ENCODE measurements at places on chromosomes 1 and 21.

GRCh38 chr1:17745479-17745955, 9.6 kb upstream of the ACTL8 start:
- no peaks in the 10 kb centered on the region for H3K36me3 ChIP-seq
- peaks cover 17% of the 10 kb centered on the region for H3K27me3 ChIP-seq
- no peak overlapping the region for H3K27ac ChIP-seq
- DNase-seq = no peak

DNA sequence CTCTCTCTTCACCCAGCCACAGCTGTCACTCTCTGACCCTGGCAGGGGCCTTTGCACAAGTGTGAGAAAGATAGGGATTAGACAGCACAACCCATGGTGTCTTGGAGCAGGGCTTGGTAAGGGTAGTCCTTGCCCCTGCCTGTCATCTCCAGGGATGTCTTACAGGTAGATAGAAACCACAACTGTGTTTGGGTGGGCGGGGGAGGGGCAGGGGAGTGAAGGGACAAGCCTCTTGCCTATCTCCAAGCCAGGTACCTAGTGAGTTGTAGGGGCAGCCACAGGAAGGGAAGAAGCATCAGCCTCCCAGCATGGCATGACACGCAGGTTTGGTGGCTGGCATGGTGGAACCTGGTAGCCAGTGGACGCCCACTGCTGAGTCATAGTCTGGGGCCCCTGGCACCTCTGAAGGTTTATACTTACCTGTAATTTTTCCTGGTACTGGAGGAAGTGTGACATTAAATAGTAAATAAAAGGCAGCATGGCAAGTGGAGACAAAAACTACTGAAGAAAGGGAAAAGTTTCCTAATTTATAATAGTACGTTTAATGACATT, 97.5 kb downstream of the CLEC20A start:
- H3K4me3 ChIP-seq = no peak overlapping the region
- H3K27ac ChIP-seq = no peak overlapping the region
- H3K36me3 ChIP-seq = no peaks in the 10 kb centered on the region
- no peak for DNase-seq
- H3K27me3 ChIP-seq = no peaks in the 10 kb centered on the region

- H3K4me1 ChIP-seq = peaks cover 27% of the 10 kb centered on the region
- no peaks in the 10 kb centered on the region for H3K27me3 ChIP-seq
- no peak for DNase-seq
- H3K4me3 ChIP-seq = no peak overlapping the region
- no peaks in the 10 kb centered on the region for H3K36me3 ChIP-seq
These were observed 7.3 kb upstream of the AHCYL1 start for GRCh38 chr1:109977225-109977624.

GRCh38 chr1:54926970-54927369, 40.0 kb upstream of the DHCR24 start:
- no peaks in the 10 kb centered on the region for H3K36me3 ChIP-seq
- H3K4me1 ChIP-seq = peaks cover 3% of the 10 kb centered on the region
- H3K4me3 ChIP-seq = no peak overlapping the region
- no peak overlapping the region for H3K27ac ChIP-seq

DNA sequence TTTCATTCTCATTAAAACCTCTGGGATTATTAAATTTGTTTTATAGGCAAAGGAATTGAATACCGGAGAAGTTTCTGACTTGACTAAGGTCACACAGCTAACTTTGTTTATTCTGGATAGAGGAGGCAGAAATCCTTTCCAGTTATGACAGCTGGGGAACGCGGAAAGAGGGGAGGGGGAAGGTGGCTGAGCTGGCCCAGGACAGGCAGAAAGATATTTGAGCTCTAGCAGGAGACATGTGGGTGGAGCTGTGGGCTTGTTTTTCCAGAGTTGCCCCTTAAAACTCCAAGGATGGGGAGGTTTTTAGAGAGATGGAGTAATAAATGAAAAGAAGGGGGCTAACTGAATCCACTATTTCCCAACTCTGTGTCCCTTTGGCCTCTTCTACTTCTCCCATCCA, 27.8 kb downstream of the FOXD2 start:
- no peak overlapping the region for H3K4me3 ChIP-seq
- no peak for DNase-seq
- no peaks in the 10 kb centered on the region for H3K4me1 ChIP-seq
- no peak overlapping the region for H3K27ac ChIP-seq
- no peaks in the 10 kb centered on the region for H3K36me3 ChIP-seq

DNA sequence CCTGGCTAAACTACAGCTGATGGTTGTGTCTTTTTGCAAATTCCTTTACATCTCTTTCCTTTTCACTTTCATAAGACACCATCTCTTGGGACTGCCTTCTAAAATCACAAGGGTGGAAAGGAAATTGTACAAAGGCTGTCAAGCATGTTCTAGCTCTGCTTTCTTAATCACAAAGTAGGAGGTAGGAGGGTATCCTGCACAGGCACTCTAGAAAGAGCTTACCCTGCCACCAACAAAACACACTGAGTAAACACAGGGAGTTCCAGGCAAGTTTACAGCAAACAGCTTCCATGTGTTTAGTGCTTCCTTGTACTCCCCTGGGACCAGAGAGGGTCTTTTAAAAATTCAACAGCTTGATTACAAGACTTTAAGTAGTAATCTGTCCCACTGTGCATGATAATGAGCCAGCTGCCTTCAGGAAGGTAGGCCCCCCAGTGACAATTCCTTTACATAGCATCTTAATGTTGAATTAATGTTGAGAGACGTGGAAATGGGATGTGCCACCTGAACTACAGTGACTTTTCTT, 2.4 kb downstream of the PLPP3 start:
- peaks cover 26% of the 10 kb centered on the region for H3K36me3 ChIP-seq
- H3K27me3 ChIP-seq = no peaks in the 10 kb centered on the region
- peak; percentile 36 for DNase-seq

GRCh38 chr1:94528299-94528698, 13.3 kb downstream of the F3 start:
- no peak overlapping the region for H3K27ac ChIP-seq
- no peaks in the 10 kb centered on the region for H3K27me3 ChIP-seq
- H3K36me3 ChIP-seq = peaks cover 34% of the 10 kb centered on the region
- H3K4me3 ChIP-seq = no peak overlapping the region

DNA sequence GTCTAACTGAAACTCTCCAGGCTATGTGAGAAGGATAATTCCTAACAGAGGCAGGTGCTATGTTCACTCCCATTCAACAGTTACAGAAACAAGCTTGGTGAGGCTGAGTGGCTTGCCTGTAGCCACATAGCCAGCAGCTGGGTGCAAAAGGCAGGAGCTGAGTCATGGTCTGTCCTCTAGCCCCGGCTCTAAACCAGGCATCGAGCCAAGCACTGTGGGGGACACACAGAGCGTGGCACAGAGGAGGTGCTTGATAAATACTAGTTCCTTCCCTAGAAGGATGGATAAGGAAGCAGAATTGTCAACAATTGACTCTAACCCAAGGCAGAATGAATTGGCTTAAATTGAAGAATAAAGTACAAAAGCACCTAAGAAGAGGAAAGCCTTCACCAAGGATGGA, 10.4 kb upstream of the KCNA2 start:
- DNase-seq = peak; percentile 10
- H3K4me1 ChIP-seq = no peaks in the 10 kb centered on the region
- no peak overlapping the region for H3K27ac ChIP-seq

DNA sequence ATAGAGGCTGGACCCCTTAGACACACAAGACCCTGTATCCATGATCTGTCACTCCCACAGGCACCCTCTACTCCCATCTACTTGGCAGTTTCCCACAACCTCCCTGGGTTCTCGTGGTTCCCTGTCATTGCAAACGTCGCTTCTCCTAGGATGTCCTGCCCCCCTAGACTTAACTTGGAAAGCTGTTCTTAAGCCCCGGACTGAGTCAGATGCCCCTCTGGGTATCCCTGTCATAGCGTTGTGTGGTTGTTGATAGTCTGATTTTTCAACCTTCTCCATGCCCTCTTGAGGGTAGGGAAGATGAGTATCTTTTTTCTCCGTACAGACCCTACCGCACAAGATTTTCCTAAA, 11.8 kb downstream of the RCC1 start:
- H3K27me3 ChIP-seq = no peaks in the 10 kb centered on the region
- peak; percentile 37 for DNase-seq
- H3K27ac ChIP-seq = peak overlapping the region; percentile 2
- peaks cover 5% of the 10 kb centered on the region for H3K36me3 ChIP-seq
- H3K4me3 ChIP-seq = no peak overlapping the region
- H3K4me1 ChIP-seq = peaks cover 9% of the 10 kb centered on the region

GRCh38 chr1:3396411-3396810, 58.1 kb upstream of the ARHGEF16 start:
- H3K27me3 ChIP-seq = peaks cover 72% of the 10 kb centered on the region
- DNase-seq = no peak
- no peak overlapping the region for H3K4me3 ChIP-seq
- H3K4me1 ChIP-seq = peaks cover 5% of the 10 kb centered on the region
- no peak overlapping the region for H3K27ac ChIP-seq

DNA sequence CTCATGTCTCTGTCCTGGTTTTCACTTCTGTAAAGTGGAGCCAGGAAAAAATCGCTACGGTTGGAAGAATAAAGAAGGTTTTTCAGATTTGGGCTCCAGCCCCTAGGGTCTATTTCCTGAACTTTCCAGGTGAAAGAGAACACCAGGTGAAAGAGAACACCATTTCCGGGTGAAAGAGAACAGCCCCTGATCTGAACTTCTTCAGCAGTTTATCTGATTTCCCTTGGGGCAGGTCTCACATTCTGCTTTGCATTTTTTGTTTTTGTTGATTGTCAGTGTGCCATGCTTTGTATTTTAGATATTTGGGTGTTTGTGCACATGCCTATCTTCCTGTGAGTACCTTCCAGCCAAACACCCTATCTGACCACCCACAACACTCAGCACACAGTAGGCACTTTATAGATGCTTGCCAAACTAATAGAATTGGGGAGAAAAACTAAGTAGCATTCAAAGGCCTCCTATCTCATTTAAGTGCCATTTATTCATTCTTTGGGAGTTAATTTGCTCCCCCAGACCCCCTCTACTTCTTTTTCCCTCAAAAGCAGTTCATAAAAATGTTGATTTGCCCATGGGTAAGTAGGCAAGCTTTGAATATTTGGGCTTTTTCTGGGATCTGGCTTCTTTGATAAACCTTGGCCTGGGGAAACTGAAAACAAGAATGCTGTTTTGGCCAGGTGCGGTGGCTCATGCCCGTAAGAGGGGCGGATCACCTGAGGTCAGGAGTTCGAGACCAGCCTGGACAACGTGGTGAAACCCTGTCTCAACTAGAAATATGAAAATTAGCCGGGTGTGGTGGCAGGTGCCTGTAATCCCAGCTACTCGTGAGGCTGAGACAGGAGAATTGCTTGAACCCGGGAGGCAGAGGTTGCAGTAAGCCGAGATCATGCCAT, 2.2 kb downstream of the NAV1 start:
- peak overlapping the region; percentile 18 for H3K27ac ChIP-seq
- H3K36me3 ChIP-seq = no peaks in the 10 kb centered on the region
- DNase-seq = no peak
- H3K4me3 ChIP-seq = peak overlapping the region; percentile 73
- H3K27me3 ChIP-seq = no peaks in the 10 kb centered on the region

- no peak overlapping the region for H3K4me3 ChIP-seq
- H3K27me3 ChIP-seq = no peaks in the 10 kb centered on the region
- no peak for DNase-seq
- peaks cover 19% of the 10 kb centered on the region for H3K4me1 ChIP-seq
These were observed 43.5 kb upstream of the ADARB1 start for GRCh38 chr21:45030682-45031570.

- H3K27ac ChIP-seq = no peak overlapping the region
- H3K27me3 ChIP-seq = peaks cover 18% of the 10 kb centered on the region
These were observed 239.4 kb upstream of the CAMK1G start for GRCh38 chr1:209344156-209344555.

GRCh38 chr1:31708324-31708723, 4.5 kb upstream of the COL16A1 start:
- no peaks in the 10 kb centered on the region for H3K36me3 ChIP-seq
- no peak overlapping the region for H3K4me3 ChIP-seq
- DNase-seq = peak; percentile 12
- H3K4me1 ChIP-seq = peaks cover 32% of the 10 kb centered on the region

GRCh38 chr1:241068359-241068758, 288.6 kb downstream of the RGS7 start:
- H3K27me3 ChIP-seq = no peaks in the 10 kb centered on the region
- H3K36me3 ChIP-seq = no peaks in the 10 kb centered on the region
- no peak overlapping the region for H3K4me3 ChIP-seq
- no peaks in the 10 kb centered on the region for H3K4me1 ChIP-seq

DNA sequence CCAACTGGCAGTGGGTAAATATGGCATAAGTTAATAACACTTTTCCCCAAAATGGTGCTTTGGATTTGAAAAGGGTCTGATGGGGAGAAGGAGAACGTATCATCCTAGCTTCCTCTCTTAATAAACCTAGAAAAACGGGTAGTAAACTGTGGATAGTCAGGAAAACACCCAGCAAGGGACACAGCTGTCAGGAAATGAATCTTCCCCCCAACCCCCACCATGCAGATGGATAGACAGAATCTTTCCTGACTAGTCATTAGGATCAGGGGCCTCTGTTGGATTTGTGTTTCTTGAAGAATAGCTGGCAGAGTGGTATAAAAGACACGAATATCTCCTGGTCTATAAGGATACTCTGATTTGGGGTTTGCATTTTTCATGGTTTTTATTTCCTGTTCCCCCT, 22.5 kb upstream of the LAX1 start:
- peaks cover 1% of the 10 kb centered on the region for H3K4me1 ChIP-seq
- H3K27ac ChIP-seq = no peak overlapping the region
- no peaks in the 10 kb centered on the region for H3K27me3 ChIP-seq
- peak; percentile 30 for DNase-seq

Measured in IMR-90 (cell line).